ENCODE measurements at places on chromosomes 7 and 10.

GRCh38 chr7:87129332-87129731, 22.9 kb upstream of the DMTF1 start:
- no peak for DNase-seq

- DNase-seq: no peak
These were observed 22.7 kb downstream of the HOXA1 start for GRCh38 chr7:27073076-27073475.

DNA sequence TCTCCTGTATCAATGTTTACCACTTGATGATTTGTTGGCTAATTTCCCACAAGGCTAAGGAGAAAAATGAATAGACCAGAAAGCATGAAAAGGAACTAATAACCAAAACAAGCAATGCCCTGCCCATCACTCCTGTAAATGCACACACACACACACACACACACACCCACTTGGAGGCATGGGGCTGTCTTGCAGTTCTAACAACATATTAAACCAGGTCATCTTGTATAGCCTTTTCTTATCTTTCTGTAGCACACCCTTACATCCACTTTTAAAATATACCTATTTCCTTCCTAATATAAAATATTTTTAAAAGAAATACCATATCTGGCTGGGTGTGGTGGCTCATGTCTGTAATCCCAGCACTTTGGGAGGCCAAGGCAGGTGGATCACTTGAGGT, 105.3 kb downstream of the CTTNBP2 start:
- no peak for DNase-seq

- DNase-seq: no peak
These were observed 22.3 kb downstream of the TTYH3 start for GRCh38 chr7:2654059-2654458.

- no peak for DNase-seq
These were observed 7.4 kb upstream of the TBRG4 start for GRCh38 chr7:45118889-45119331.

GRCh38 chr7:29038463-29038862, 80.3 kb upstream of the TRIL start:
- no peak for DNase-seq

All from T-helper 22 cell (primary cell).